ENCODE measurements at places on chromosomes 3 and 15.

- no peak for DNase-seq
These were observed 76.1 kb upstream of the THBS1 start for GRCh38 chr15:39504808-39505207.

- no peak for DNase-seq
These were observed 32.5 kb upstream of the ICE2 start for GRCh38 chr15:60511351-60512031.

DNA sequence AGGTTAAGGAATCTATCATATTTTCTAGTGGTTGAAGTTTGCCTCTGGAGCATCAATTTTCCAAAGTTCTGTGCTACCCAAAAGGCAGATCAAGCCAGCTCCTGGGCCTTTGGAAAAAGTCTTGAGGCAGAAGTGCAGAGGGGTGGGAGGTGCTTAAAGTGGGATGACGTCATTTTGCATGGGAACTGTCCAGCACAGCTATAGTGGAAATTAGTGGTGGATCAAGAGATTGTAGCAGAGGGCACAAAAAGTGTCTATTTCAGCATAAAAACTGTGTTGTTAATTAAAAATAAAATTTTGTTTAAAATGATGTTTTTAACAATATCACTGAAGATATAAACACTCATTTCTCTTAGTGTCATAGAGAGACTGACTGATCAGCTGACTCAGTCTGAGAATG, 221.9 kb downstream of the LRRN1 start:
- DNase-seq = no peak

DNA sequence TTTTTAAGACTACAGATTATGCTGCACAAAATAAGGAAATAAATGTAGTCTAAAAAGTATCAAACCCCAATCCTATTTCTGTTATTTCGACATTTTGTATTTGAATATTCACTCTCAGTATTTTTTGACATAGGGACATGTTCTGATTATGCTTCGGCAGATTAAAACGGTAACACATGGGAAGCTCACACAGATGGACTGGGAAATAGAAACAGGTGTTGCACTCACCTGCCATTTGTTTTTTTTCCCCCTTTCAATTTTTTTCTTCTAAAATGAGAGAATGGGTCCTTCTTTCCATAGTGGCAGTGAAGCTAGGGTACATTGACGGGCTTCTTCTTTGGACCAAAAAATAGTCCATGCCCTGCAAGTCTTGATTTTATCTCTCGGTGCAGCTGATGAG, 163.1 kb downstream of the MYRIP start:
- DNase-seq = no peak

DNA sequence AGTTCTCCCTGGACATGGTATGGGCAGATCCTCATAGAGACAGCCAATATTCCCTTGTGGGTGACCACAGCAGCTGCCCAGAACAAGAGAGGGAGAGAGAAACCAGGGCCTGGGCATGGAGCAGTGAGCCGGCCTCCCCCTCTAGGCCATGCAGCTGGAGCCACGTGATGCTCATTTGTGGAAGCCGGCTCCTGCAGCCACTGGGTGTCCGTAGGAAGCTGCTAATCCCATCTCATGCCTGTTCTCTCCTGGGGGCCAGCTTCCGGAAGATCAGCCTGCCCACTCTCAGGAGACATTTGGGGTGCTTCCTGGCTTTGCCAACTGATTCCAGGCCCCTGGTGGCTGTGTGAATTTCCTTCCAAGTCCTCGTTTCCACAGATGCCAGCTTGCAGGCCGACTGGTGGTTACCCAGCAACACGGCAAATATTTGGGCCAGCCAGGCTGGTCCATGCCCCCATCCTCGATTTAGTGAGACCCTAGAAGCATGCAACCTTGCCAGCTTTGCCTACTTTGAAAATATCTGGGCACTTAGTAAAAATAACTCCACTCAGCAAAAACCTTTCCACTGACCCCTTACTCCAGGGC, 55.3 kb downstream of the LINGO1 start:
- no peak for DNase-seq

DNA sequence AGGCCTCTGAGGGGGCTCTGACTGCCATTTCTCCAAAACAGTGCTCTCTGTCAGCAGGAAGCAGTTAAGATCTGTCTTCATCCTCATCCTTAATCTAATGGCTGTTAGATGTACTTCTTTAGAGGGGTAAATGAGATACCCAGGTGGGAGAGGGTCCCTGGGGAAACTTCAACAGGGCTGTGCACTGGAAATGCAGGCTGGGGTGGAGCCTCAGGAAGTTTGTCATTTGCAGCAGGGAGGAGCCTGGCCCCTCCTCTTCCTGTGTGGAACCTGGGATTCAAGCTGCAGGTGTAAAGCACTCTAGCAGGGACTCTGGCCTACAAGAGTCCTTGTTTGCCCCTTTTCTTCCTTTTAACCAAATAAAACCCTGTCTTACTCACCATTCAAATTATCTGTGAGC, 1173.6 kb downstream of the OTOL1 start:
- no peak for DNase-seq

GRCh38 chr15:99096894-99097426, 7.9 kb upstream of the SYNM start:
- DNase-seq = no peak

DNA sequence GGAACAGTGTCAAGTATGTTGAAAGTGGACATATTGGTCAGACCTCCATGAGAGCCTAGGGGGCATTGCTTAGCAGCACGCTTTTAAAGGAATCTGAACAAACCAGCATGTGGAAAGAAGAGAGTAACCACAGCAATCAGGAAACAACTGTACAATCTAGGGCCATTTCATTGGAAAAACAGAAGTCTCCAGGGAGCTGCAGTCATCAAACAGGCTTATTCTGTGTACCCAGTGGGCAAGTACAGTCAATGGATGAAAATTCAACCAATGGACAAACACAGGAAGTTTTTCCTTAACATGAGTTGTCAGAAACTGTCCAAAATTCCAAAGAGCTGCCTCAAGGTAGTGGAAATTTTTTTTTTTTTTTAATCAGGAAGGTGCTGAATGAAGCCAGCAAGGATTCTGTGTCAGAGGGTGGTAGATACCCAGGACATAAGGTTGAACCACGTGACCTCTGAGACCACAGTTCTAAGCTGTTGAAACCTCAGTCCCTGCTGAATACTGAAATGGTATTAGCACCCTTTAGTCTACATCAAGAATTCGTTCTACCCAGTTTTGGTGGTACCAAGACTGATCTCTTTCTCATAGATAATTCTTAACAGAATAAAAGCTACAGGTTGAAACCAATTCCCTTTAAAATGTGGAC, 4.4 kb upstream of the DLG1 start:
- DNase-seq = no peak

GRCh38 chr3:99373088-99373845, 265.1 kb upstream of the COL8A1 start:
- no peak for DNase-seq

DNA sequence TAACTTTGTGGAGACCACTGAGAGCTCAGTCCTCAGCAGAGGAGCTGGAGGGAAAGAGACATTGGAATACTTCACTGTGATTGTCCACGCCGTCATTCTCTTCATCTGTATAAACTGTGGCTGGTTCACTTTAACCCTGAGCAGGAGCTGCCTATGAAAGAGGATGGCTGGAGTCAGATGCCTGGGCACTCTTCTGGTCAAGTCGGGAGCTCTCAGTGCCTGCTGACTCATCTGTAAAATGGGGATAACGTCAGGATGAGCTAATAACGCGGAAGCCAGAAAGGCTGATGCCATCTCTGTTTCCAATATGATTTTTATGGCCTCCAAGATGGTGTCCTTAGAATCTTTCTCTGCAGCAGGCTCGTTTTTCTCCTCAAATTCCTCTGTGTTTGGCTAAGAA, 51.6 kb upstream of the MRPS22 start:
- DNase-seq = no peak

GRCh38 chr3:3027976-3028567, 82.1 kb downstream of the IL5RA start:
- DNase-seq = no peak

All from KG1 (cell line).